ENCODE measurements at places on chromosomes 1 and 21. TPM values are rescaled to one million over a fixed set of nuclear protein-coding genes. Genes with fewer than 3 reads are reported as not detected.

GBP6 gene
- total RNA-seq = not detected

TFF3 gene
- total RNA-seq = not detected

BGLAP gene
- total RNA-seq = 0.46 TPM

FNDC5 gene
- total RNA-seq = 0.75 TPM

TCHHL1 gene
- not detected for total RNA-seq

AGMAT gene
- 8.6 TPM for total RNA-seq

FCRL6 gene
- not detected for total RNA-seq

NEK2 gene
- total RNA-seq = 40.4 TPM

MCOLN2 gene
- total RNA-seq = 1.7 TPM

DENND1B gene
- 3.6 TPM for total RNA-seq

PTTG1IP gene
- total RNA-seq = 90.5 TPM

UBE2U gene
- total RNA-seq = not detected

RNPC3 gene
- total RNA-seq = 4.9 TPM

RIMKLA gene
- 0.97 TPM for total RNA-seq

Data from A549 treated with DMSO at 1 μM for 4 hours (cell line).